ENCODE measurements at places on chromosomes 2 and 18. TPM values are rescaled to one million over a fixed set of nuclear protein-coding genes. Genes with fewer than 3 reads are reported as not detected.

DNA sequence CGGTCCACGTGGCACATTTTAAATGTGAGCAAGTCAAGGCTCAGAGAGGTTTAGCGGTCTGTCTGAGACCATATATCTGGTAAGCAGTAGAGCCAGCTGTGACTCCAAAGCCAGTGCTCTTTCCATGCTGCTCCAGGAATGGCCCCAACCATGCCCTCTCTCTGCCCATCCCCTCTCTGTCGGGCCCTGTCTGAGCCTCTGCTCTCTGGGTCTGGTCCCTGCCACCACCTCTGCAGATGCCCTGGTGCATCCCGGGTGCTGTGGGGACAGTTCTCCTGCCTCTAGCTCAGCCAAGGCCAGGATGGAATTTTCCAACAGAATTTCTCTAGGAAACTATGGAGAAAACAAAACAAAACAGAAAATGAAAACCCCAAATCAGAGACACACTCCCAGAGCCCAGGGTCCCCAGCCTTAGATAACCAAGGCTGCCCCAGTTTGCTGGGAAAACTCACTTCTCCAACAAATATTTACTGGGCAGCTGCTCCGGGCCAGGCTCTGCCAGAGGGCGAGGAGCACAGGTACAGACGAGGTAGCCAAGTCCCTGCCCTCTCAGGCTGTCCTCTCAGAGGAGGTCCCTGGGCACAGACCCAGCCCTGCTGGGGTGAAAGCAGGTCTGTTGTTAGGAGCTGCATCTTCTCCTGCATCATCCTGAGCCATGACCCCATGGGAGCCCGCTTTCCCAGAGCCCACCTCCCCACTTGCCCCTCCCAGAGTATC is 9.2 kb downstream of the ADRA2B start:
- DNase-seq = no peak

DNA sequence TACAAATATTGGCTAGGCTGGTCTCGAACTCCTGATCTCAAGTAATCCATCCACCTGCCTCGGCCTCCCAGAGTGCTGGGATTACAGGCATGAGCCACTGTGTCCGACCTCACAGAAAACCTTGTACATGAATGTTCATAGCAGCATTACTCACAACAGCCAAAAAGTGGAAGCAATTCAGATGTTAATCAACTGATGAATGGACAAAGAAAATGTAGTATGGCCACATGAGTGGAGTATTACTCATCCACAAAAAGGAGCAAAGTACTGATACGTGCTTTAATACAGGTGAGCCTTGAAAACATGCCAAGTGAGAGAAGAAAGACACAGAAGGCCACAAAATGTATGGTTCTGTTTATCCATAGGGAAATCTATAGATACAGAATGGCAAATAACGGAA is 20.6 kb downstream of the CEP192 start:
- no peak for DNase-seq

DNA sequence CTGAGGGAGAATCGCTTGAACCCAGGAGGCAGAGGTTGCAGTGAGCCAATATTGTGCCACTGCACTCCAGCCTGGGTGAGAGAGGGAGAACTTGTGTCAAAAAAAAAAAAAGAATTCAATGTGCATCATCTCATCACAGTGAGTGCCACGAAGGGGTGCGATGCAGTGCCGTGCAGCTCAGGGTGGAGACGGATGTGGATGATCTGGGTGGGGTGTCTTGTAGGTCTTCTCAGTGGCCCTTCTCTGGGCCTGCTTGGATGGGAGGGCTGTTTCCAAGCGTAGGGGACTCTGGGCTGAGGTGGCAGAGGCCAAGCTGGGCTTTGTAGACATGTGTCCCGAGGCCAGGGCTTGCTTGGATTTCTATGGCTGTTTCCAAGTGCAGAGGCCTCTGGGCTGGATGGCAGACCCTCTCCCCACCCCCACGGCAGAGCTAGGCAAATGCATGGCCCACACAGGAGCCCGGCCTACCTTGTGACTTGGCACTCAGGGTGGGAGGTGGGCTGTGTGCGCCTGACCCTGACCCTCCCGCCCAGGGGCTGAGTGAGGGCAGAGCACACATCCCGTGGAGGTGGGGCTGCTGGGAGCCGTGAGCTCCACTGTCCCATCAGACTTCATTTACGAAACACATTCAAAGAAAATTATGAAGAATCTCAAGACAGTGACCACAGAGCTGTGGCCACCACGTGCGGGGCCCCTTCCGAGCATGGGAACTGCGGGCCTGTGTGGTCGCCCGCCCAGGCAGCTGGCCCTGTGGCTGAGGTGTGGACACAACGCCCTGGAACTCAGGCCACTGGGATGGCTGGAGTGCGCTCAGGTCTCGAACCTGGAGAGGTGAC is 76.4 kb downstream of the ASB1 start:
- DNase-seq = no peak

Gene CKAP2L
- 2.1 TPM for total RNA-seq

DNA sequence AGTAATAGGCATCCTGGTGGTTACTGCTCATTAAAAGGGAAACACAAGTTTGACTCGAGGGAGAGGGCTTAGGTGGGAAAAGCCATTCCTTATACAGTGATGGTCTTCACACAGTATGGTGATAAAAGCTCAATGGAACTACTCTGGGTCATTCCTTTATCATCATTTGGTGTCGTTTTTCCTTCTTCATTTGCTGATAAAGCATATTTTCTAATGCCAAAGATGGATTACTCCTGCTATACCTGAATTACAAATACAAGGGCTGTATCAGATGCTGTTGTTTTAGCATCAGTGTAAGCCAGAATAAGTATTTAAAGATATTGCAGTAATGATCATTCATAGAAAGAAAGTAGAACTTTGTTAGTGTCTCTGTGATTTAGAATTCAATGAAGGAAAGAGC is 563.7 kb downstream of the PLCL1 start:
- no peak for DNase-seq

Gene ASIC4
- total RNA-seq = 0.70 TPM

DNA sequence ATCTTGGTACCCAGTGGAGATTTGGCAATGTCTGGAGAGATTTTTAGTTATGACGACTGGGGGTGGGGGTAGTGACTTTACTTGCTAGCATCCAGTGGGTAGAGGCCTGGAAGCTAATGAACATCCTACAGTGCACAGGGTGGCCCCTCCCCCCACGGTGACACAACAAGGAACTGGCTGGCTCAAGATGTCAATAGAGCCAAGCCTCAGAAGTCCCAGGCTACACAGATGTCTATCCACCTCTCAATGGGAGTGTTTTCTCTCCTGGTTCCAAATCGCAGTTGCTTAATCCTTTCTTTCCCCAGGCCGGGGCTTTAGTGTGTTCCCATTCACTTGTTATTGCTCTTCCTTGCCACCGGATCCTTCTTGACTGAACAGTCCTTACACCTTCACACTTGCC is 9.3 kb upstream of the CCBE1 start:
- DNase-seq = no peak

DNA sequence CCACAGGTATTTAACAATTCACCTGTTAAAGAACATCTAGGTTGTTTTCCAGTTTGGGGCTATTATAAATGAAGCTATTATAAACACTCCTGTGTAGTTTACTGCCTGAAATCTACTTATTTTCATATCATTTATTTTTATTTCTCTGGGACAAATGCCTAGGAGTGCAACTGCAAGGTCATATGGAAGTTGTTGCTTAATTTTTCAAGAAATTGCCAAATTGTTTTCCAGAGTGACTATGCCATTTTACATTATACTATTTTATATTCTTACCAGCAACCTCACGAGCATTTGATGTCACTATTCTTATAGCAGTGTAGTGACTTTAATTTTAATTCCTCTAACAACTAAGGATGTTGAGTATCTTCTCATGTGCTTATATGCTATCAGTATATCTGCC is 298.4 kb downstream of the EXOC6B start:
- no peak for DNase-seq

GRCh38 chr2:203586206-203586605 is 51.1 kb upstream of the RAPH1 start:
- DNase-seq = no peak

Gene ADGRF3
- total RNA-seq = 0.17 TPM

DNA sequence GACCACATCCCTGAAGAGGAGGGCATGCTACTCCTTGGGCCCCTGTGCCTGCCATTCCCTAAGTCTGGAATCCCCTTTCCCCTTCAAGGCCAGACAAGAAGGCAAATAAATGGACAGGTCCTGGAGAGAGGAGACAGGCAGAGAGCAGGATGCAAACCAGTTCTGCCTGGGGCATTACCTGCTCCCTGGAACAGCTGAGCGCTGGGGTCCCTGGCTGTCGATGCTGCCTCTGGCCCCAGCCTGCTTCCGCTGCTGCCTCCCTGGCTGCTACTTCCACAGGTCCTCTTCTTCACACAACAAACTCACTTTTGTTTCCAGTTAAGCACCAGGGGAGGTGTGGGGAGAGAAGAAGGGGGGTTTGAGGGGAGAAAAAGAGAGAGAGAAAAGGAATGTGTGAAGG is 53.1 kb downstream of the SLC4A5 start:
- DNase-seq = no peak

GRCh38 chr2:145197944-145198343 is 678.0 kb upstream of the ZEB2 start:
- no peak for DNase-seq

DNA sequence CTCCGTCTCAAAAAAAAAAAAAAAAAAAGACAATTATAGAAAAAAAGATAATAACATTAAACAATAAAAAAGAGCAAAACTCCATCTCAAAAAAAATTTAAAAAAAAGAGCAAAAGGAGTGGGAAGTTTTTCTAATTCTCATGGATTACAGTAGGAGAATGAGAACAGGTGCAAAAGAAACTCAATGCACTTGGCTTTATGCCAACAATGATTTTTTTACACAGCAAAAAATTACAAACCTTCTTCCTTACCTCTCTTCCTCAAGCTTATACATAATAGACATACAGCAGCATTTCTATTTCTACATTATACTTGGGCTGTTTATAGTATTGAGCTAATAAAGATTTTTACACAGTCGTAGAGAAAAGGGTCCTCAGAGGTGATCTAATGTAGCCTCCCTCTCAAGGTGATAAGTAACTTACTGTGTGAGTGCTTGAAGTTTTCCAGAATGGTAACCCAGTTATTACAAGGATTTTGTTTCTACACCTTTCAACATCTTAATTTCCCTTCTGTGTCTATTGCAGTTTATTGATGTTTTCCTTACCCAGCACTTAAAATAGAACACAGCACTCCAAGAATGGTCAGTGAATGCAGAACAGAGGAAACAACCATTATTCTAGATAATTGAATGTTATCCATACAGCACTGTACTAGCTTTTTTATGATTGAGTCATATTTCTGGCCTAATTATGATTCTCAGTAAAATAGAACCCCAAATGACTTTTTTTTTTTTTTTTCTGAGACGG is 34.9 kb upstream of the RNF138 start:
- DNase-seq = no peak

Gene MAP2
- 15.9 TPM for total RNA-seq

- DNase-seq = no peak
Measured at GRCh38 chr18:45870419-45870818, 44.9 kb downstream of the SIGLEC15 start.

DNA sequence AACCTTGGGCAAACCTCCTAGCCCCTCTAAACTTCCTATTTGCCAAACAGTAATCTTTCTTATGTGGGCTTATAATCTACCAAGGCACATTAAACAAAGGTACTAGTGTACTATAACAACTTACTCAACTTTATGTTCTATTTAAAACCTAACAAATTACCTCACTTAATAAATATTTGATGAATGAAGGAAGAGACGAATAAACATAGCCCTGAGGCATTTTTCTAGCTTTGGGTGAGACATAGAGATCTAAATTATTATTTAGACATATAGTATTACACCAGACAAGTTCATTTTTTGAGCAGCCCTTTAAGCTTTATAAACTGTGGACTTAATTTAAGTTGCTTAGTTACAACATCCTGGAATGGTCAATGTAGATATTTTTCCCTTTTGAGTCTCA is 104.6 kb downstream of the UNC80 start:
- peak; percentile 2 for DNase-seq

GRCh38 chr2:141654311-141654710 is 476.5 kb downstream of the LRP1B start:
- no peak for DNase-seq

- no peak for DNase-seq
Measured at GRCh38 chr2:240155048-240155744, 14.7 kb upstream of the OTOS start.
